ENCODE measurements at places on chromosomes 4 and X. TPM values are rescaled to one million over a fixed set of nuclear protein-coding genes. Genes with fewer than 3 reads are reported as not detected.

Gene CLDN34
- not detected for total RNA-seq

- H3K27me3 ChIP-seq = no peaks in the 10 kb centered on the region
- no peaks in the 10 kb centered on the region for H3K36me3 ChIP-seq
- no peak overlapping the region for H3K27ac ChIP-seq
- no peak overlapping the region for H3K4me3 ChIP-seq
- no peaks in the 10 kb centered on the region for H3K4me1 ChIP-seq
Observed at GRCh38 chrX:28058901-28059300, 77.7 kb upstream of the DCAF8L1 start.

Gene SLC25A31
- total RNA-seq = not detected

Gene EVC
- total RNA-seq = 12.1 TPM

GRCh38 chr4:32196950-32197688, 1477.0 kb downstream of the PCDH7 start:
- H3K27ac ChIP-seq = no peak overlapping the region
- no peak overlapping the region for H3K4me3 ChIP-seq
- no peaks in the 10 kb centered on the region for H3K27me3 ChIP-seq
- no peaks in the 10 kb centered on the region for H3K36me3 ChIP-seq
- DNase-seq = no peak

Gene GAGE12H
- not detected for total RNA-seq

- no peaks in the 10 kb centered on the region for H3K36me3 ChIP-seq
- H3K4me3 ChIP-seq = no peak overlapping the region
- no peak for DNase-seq
- H3K27me3 ChIP-seq = no peaks in the 10 kb centered on the region
- H3K27ac ChIP-seq = no peak overlapping the region
Observed at GRCh38 chr4:141757287-141757686, 120.9 kb downstream of the IL15 start.

Gene USP51
- total RNA-seq = 1.7 TPM

GRCh38 chr4:40579983-40580382, 49.7 kb downstream of the RBM47 start:
- no peaks in the 10 kb centered on the region for H3K27me3 ChIP-seq
- H3K4me1 ChIP-seq = peaks cover 16% of the 10 kb centered on the region
- H3K27ac ChIP-seq = no peak overlapping the region
- DNase-seq = no peak
- H3K36me3 ChIP-seq = no peaks in the 10 kb centered on the region

Gene CLDN22
- total RNA-seq = not detected

Gene FOXO4
- total RNA-seq = 2.9 TPM

Gene VGLL1
- not detected for total RNA-seq

Gene CLGN
- 5.4 TPM for total RNA-seq

- no peaks in the 10 kb centered on the region for H3K4me1 ChIP-seq
- no peaks in the 10 kb centered on the region for H3K36me3 ChIP-seq
- H3K4me3 ChIP-seq = no peak overlapping the region
- DNase-seq = no peak
- H3K27me3 ChIP-seq = no peaks in the 10 kb centered on the region
Observed at GRCh38 chrX:130071611-130072344, 38.5 kb downstream of the ELF4 start.

DNA sequence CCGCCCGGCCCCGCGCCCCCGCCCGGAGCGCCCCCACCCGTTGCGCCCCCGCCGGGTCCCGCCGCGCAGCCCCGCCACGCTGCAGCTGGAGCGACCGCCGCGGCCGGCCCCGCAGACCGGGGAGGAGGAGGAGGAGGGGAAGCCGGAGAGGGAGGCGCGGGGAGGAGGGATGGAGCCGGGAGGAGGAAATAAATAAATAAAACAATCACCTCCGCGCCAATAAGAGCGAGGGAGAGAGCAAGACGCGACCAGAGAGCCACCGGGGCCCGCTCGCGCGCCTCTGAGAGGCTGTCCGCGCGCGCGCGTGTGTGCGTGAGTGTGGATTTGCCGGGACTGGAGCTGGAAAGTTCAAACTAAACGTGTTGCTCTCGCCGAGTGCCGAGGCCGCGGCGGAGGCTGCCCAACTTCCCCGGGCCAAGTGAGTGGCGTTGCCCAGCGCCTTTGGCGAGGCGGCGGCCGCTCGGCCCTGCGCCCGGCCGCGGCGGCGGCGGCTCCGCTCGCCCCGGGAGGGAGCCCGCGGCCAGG, 2184.4 kb upstream of the TENM3 start:
- no peak overlapping the region for H3K4me3 ChIP-seq
- H3K4me1 ChIP-seq = no peaks in the 10 kb centered on the region
- no peak overlapping the region for H3K27ac ChIP-seq
- H3K27me3 ChIP-seq = no peaks in the 10 kb centered on the region

GRCh38 chr4:52098618-52099017, 47.5 kb downstream of the SPATA18 start:
- H3K4me3 ChIP-seq = no peak overlapping the region
- H3K27ac ChIP-seq = no peak overlapping the region
- no peaks in the 10 kb centered on the region for H3K4me1 ChIP-seq
- no peaks in the 10 kb centered on the region for H3K27me3 ChIP-seq
- no peaks in the 10 kb centered on the region for H3K36me3 ChIP-seq

GRCh38 chr4:185480016-185480732, 8.6 kb upstream of the CCDC110 start:
- H3K4me3 ChIP-seq = no peak overlapping the region
- H3K36me3 ChIP-seq = no peaks in the 10 kb centered on the region
- no peaks in the 10 kb centered on the region for H3K4me1 ChIP-seq
- H3K27ac ChIP-seq = no peak overlapping the region
- H3K27me3 ChIP-seq = 0 out of 2 replicates have a peak, but pooled peaks cover 2% of the 10 kb centered on the region

DNA sequence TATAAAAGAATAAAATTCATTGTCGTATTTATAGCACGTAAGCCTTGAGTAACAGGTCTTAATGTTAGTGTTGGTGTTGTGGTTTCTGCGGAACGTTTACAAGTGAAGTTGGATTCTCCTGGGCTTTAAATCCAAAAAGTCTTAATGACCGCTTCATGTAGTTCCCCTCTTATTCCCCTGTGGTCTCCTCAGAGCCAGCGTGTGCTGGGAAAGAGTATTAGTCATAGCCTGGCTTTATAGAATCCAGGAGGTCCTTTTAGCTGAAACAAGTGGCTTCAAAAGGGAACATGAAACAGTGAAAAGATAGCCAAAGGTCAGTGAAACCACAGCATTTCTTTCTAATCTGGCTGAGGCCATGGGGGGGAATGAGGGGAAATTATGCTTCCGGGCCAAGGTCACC, 79.1 kb downstream of the CLCN4 start:
- H3K27me3 ChIP-seq = no peaks in the 10 kb centered on the region
- H3K4me3 ChIP-seq = no peak overlapping the region
- no peaks in the 10 kb centered on the region for H3K4me1 ChIP-seq

Gene COL25A1
- not detected for total RNA-seq

DNA sequence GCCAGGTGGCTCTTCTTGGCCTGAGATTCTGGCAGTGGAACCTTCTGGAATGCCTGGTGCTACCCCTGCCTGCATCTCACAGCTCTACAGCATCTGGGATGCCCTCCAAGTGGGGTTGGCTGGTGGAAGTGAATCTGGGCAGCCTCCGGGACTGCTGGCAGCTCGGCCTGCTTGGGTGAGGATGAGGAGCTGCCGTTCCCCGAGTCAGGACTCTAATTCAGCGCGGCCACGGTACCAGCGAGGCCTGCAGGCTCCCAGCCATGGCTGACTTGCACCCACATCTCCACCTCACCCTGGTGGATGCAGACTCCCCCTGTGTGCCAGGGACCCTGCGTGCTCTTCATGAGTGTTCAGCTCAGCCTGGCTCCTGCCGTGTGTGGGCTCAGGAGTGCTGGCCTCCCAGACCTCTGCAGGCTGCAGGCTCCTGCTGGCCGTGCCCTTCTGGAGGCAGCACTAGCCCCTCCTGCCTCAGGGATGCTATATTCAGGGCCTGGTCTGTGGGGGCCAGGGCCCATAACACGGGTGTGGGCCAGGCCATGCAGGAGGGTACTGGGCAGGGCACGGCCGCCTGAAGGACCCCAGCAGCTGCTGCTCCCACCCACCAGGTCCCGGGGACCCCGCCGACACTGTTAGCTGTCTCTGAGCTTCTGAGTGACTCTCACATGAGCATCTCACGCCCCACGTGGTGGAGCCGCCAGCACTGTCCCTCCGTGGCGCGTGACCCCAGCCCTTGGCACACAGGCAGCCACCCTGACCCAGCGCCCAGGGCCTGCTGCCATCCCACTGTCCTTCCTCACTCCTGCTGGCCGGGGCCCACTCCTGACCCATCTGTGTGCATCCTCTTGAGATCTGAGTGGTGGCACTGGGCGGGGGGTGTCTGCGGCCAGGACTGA, 10.6 kb downstream of the UVSSA start:
- H3K27me3 ChIP-seq = no peaks in the 10 kb centered on the region
- H3K27ac ChIP-seq = no peak overlapping the region
- DNase-seq = no peak
- H3K4me3 ChIP-seq = no peak overlapping the region

Gene MFAP3L
- total RNA-seq = 7.9 TPM

Gene SUPT20HL1
- not detected for total RNA-seq

Gene CYBB
- total RNA-seq = 0.23 TPM

- no peaks in the 10 kb centered on the region for H3K36me3 ChIP-seq
- no peak for DNase-seq
- peaks cover 5% of the 10 kb centered on the region for H3K4me1 ChIP-seq
- no peaks in the 10 kb centered on the region for H3K27me3 ChIP-seq
- no peak overlapping the region for H3K4me3 ChIP-seq
Observed at GRCh38 chr4:73864961-73865360, 4.2 kb upstream of the CXCL1 start.

Gene SLC2A9
- 3.5 TPM for total RNA-seq

Gene TLR10
- 0.05 TPM for total RNA-seq

DNA sequence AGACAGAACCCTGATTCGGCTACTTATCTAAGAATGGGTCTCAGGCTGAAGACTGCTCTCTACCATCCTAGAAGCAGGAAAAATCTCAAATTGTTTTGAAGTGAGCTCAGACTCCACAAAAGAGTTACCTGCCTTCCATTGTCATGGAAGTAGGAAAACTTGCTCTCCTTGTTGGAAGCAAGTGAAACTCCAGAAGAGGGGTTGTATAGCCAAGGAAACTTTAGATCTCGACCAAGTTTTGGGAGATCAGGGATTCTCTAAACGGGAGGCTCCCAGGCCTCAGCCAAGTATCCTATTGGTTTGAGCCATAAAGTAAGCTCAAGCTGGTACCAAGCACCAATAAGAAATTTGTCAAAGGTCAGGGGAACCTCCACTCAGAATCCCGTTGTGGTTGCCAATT, 9.2 kb upstream of the FHDC1 start:
- DNase-seq = no peak
- H3K4me1 ChIP-seq = no peaks in the 10 kb centered on the region
- no peak overlapping the region for H3K4me3 ChIP-seq
- no peaks in the 10 kb centered on the region for H3K27me3 ChIP-seq

GRCh38 chr4:48912349-48912748, 5.8 kb upstream of the OCIAD2 start:
- no peak overlapping the region for H3K4me3 ChIP-seq
- H3K27me3 ChIP-seq = no peaks in the 10 kb centered on the region
- H3K4me1 ChIP-seq = no peaks in the 10 kb centered on the region
- no peak overlapping the region for H3K27ac ChIP-seq

Gene GPC3
- total RNA-seq = 0.95 TPM

DNA sequence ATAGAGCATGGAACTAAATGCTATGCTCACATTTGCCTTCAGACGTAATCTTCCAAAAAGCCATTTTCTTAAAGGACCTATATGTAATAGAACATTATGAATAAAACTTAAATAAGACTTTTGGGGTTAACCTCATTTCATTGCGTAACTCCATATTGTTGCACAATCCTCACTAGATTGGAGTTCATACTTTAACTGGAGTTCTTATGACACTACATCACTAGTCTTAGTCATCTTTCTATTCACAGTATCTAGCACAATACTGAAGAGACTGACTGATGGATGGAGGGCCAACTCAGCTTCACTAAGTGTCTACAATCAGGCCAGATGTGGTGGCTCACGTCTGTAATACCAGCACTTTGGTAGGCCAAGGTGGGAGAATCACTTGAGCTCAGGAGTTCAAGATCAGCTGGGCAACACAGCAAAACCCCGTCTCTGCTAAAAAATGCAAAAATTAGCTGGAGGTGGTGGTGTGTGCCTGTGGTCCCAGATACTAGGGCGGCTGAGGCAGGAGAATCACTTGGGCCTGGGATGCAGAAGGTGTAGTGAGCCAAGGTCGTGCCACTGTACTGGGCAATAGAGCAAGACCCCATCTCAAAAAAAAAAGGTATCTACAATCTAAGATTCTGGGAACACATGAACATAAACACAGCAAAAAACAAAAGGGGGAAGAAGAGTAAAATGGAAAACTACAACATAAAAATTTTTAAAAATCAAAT, 80.8 kb upstream of the MAB21L2 start:
- H3K27me3 ChIP-seq = no peaks in the 10 kb centered on the region
- no peak overlapping the region for H3K27ac ChIP-seq
- no peak overlapping the region for H3K4me3 ChIP-seq
- no peaks in the 10 kb centered on the region for H3K36me3 ChIP-seq
- DNase-seq = no peak
- H3K4me1 ChIP-seq = no peaks in the 10 kb centered on the region

Gene CSN1S1
- total RNA-seq = not detected

Gene POU4F2
- not detected for total RNA-seq

Gene CYTL1
- total RNA-seq = not detected

GRCh38 chr4:61397174-61397573, 197.0 kb downstream of the ADGRL3 start:
- H3K4me3 ChIP-seq = no peak overlapping the region
- H3K36me3 ChIP-seq = no peaks in the 10 kb centered on the region
- no peak for DNase-seq
- H3K4me1 ChIP-seq = no peaks in the 10 kb centered on the region

DNA sequence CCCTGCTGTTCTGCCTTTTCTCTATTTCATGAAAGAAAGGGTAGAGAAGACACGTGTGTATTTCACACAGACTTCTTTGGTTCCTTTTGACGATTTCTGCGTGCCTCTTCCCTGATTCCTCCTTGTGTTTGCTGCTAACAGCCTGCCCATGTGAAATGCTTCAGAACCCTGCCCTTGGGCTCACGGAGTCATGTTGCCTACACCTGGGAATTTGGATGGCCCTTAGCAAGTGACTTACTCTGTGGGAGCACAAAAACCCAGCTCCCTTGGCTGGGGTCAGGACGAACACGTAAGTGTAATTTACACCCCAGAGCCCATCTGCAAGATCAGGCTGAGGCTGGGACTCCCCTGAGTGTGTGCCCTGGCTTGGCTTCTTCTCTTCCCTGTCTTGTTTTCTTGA, 220.3 kb upstream of the BCOR start:
- no peak overlapping the region for H3K4me3 ChIP-seq
- no peaks in the 10 kb centered on the region for H3K36me3 ChIP-seq
- H3K4me1 ChIP-seq = no peaks in the 10 kb centered on the region
- DNase-seq = no peak

Gene DRP2
- total RNA-seq = 0.15 TPM

Gene NPFFR2
- not detected for total RNA-seq

GRCh38 chr4:112284662-112285411, 867 bp downstream of the TIFA start:
- no peaks in the 10 kb centered on the region for H3K36me3 ChIP-seq
- H3K4me3 ChIP-seq = peak overlapping the region; percentile 60
- no peak for DNase-seq
- no peaks in the 10 kb centered on the region for H3K27me3 ChIP-seq
- peak overlapping the region; percentile 83 for H3K27ac ChIP-seq
